ENCODE measurements at places on chromosomes 6 and 20. TPM values are rescaled to one million over a fixed set of nuclear protein-coding genes. Genes with fewer than 3 reads are reported as not detected.

Gene DOK5
- total RNA-seq: 4.7 TPM

Gene ZNF334
- total RNA-seq: 1.4 TPM

Gene SLC22A7
- total RNA-seq: not detected

DNA sequence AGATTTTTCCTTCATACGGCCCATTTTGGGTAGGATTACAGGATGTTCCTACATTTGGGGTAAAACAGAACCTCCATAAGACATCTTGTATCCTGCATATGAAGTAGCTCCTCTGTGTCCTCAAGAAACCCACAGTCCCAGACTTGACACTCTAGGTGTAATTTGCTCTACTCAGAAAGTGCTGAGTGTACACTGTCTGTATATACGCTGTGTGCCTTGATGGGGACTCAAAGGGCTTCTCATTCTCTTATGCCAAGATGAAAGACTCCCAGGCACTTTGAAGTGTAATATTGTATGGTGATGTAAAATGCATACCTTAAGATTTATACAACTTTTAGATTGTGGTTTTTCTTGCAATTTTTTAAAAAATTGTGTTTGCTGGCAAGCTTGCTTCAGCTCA lies 5.2 kb downstream of the TFAP2D start:
- DNase-seq: no peak

DNA sequence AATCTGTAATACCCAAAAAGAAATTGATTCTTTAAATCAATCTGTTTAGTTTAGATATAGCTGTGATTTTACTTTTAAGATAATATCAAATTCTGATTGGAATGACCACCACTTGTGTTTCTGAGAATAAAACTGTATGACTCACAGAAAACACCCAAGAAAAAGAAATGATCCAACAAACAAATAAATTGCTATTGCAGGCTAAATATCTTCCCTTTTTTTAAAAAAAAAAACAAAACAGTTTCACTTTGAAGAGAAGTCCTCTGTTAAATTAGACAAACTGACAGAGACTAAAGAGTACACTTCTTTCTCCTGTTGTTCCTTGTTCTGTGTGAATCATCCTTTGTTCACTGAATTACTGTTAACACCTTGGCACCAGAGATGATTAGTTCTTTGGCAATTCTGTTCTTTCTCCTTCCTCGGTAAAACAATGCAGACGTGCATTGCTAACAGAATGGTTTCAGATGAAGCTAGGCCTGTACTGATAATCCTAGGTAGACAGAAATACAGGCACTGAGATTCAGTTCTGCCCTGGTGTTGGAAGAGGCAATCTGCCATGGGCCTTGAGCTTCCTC lies 895.2 kb upstream of the CITED2 start:
- no peak for DNase-seq

GRCh38 chr20:49348563-49348962 lies 70.7 kb upstream of the ZNFX1 start:
- DNase-seq: no peak

DNA sequence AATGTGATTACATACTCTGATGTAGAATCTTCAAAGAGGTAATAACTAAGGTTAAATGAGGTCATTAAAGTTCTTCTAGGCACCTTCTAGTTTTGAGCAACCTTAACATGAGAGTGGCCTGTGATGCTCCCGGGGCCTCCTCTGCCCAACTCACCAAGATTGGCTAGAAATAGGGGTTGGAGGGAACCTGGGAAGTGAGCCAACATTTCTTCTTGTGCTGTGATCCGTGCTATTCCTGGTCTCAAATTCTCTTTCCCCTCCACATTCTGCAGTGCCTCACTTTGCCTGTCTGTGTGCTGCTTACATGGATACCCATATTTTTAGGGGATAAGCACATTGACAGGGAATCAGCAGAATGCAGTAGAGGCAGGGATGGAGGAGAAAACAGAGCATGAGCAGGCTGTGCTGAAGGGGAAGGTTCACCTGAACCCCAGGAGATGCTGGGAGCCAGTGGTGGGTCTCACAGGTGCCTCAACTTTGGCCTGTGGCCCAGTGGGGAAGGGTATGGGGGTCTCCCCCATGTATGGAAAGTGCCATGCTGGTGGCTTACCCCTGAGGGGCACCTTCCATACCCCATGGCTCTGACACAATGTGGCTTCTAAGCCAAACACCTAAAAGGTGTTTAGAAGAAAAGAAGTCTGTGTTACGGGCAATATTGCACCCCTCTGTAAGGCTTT lies 164.7 kb upstream of the CHD6 start:
- DNase-seq: no peak

DNA sequence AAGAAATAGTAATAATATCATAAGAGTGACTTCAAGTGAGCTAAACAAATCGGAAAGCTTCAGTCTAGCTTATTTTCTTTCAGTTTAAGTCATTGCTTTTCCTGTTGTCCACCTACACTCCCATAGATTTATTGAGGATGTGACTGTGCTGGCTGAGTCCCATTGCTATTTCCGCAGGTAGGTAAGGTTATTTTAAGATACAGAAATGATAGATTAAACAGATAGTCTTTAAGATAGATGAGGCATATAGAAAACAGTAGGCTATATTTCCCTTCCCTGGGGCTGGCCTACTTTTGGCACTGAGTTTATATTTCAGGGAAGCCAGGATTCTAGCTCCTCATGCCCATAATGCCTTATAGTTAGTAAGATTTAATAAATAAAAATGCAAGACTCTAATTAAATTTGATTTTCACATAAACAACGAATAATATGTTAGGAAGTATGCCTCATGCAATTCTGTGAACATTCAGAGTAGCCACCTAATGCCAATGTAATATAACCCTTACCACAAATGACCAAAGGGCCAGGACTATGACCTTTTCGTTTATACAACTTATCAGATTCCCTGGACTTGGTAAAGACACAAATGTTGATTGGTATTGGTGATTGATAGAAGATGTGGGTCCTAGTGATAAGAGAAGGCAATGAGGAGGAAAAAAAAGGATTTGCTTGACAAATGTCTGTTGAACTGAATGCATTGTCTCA lies 1079.3 kb downstream of the EPHA7 start:
- no peak for DNase-seq

DNA sequence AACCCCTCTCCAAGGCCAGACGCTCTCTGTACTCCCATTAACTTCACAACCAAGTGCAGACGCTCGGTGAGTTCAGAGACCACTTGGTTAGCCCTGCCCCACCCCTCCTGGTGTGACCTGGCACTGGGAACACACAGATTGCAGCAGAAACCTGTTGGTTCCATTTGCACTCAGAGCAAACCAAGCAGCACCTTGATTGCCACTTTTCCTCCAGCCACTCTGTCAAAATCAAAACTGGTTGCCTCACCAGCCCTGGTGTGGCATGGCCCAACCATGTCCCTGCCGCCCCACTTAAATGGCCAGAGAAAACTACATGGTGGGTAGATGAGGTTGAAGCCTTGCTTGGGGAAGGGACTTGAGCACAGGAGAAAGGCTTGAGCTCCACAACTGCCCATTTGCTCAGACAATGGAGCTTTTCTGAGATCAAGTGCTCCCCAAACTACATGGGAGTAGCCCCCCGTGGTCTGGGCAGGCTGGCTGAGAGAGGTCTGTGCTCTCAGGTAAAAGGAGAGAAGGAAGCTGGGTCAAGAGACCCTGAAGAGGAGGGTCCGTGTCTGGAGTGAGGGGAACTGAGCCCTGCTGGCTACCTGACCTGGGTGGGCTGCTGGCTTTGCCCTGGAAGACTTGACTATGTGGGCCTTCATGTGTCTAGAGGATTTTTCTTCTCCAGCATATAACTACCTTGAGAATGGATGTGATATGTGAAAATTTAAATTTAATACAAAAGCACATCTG lies 43.4 kb downstream of the PLCG1 start:
- DNase-seq: peak; percentile 6

- no peak for DNase-seq
Measured at GRCh38 chr6:25942561-25943147, 12.2 kb upstream of the SLC17A2 start.

- DNase-seq: no peak
Measured at GRCh38 chr20:46699651-46700359, 9.6 kb upstream of the SLC2A10 start.

GRCh38 chr6:23559587-23560343 lies 566.2 kb upstream of the NRSN1 start:
- no peak for DNase-seq
